ENCODE measurements at places on chromosomes 12 and 14.
A peak's percentile ranks its signal among the peaks of the same experiment; 100 is the strongest.

- DNase-seq, result no peak
Measured at GRCh38 chr12:66109056-66109455, 21.5 kb downstream of the LLPH start.

GRCh38 chr14:75430116-75430515 is 2.3 kb downstream of the JDP2 start:
- peak; percentile 20 for DNase-seq

DNA sequence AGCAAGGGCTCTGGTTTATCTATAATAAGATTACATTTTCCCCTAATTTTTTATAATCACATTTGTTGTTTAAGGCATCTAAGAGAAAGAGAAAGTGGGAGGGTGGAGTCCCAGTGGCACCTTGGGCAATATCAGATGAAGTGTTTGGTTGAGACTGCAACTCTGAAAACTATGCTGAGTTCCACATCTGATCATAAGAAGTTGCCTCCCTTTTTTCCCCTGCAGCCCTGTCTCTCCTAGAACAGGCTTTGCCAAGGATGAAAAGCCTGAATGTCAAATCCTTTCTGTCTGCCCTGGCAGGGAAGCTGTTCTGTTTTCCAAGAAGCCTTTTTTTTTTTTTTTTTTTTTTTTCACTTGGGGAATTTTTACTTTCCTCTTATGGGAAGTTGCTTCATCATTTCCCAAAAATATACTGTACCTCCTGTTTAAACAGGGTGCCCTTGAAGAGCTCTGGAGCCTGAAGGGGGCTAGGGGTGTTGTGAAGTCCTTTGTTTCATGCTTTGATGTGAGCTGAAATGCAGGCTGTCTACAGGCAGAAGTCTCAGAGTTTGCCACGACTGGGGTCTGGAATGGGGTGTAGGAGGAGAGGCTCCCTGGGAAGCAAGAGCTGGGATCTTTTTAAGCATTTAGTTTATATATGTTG is 71.3 kb downstream of the SUSD6 start:
- no peak for DNase-seq

GRCh38 chr14:22296722-22297121 is 292.3 kb downstream of the DAD1 start:
- DNase-seq, result no peak

- DNase-seq, result no peak
Measured at GRCh38 chr12:113318900-113319628, 15.8 kb downstream of the SLC8B1 start.

DNA sequence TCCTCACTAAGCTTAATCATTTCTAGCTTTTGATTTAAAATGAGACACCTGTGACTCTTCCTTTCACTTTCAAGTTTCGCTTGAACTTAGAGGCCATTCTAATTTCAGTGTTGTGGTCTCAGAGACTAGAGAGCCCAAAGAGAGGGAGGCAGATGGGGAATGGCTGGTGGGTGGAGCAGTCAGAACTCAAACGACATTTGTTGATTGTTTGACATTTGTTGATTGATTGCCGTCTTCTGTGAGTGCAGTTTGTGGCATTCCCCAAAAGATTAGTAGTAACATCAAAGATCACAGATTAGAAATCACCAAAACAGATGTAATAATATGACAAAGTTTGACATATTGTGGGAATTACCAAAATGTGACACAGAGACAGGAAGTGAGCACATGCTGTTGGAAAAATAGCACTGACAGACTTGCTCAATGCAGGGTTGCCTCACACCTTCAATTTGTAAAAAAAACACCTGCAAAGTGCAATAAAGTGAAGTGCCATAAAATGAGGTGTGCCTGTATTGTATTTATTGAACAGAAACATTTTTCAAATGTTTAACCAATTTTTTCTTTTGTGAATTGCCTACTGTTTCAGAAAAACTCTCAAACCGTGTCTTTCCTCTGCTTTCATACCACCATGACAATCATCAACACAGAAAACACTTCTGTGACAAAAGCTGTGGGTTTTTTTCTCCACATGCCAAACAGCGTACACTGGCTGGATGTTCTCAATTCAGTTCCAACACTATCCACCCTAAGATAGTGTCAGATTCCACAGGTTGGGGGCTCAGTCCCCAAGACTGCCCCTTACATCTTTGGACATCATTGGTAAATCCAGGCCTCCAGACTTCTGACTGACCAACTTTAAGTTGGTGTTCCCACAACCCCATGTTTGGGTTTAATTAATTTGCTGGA is 376.3 kb upstream of the RGS6 start:
- no peak for DNase-seq

DNA sequence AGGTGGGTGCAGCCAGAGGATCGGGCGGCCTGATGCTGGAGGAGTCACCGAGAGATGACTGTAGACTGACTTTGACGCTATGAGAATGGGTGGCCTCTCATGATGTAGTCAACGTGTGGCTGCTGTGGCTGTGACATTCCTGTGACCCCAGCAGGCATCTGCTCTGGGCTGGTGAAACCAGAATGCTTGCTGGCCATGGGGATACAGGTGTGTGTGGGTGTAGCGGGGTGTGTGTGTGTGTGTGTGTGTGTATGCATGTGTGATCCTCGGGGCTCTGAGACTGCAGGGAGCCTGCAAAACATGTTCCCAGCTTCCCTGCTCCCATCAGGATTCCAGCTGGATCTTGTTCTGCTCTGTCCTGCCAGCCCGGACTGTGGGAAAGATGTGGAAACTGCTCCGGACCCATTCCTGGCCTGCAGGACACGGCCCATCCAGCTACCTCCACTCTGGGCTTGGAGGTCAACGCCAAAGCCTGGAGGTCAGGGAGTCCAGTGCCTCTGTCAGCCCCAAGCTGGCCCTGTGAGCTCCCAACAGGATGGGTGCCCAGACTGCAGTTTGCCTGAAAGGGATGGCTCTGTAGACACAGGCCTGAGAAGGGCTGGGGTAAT is 18.8 kb upstream of the HHIPL1 start:
- DNase-seq, result no peak

GRCh38 chr12:64256166-64256800 is 34.2 kb upstream of the KICS2 start:
- DNase-seq, result peak; percentile 56

DNA sequence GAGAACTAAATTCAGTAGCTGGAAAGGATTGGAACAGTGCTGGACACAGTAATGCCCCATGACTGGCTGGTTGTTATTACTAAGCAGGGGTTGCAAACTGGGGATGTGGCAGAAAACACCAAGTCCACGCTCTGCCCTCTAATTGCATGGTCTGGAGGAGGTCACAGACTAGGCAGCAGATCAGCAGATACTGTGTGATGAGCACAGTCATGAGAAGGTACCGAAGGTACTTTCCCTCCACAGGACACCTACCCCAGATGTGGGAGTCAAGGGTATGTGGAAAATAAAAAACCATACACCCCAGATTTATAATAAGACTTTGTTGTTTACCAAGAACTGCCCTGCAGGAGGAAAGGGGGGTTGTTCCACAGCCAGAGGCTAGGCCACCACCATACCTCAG is 175.3 kb downstream of the PELI2 start:
- DNase-seq, result no peak

GRCh38 chr12:13523536-13524307 is 327.2 kb downstream of the EMP1 start:
- DNase-seq, result no peak

GRCh38 chr14:91207008-91207407 is 37.5 kb downstream of the GPR68 start:
- no peak for DNase-seq

DNA sequence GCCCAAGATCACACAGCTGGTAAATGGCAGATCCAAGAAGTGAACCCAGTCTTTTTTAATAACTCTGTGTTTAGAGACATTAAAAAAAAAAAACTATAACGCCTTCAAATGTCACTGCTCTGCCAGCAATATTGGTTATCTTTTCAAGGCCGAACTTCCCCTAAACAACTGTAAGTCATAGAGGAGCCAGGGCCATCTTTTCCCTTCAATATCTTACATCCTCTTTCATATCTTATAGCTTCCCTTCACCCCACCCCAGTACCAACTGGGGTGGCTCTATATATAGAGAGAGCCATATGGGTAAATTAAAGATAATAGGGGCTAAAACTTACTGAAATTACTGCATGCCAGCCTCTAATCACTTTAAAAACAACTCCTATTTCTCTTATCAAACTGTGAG is 100.2 kb downstream of the STAB2 start:
- no peak for DNase-seq

GRCh38 chr12:70646850-70647249 is 9.6 kb upstream of the PTPRB start:
- no peak for DNase-seq

- DNase-seq, result peak; percentile 8
Measured at GRCh38 chr12:5085896-5086295, 42.2 kb downstream of the KCNA5 start.

DNA sequence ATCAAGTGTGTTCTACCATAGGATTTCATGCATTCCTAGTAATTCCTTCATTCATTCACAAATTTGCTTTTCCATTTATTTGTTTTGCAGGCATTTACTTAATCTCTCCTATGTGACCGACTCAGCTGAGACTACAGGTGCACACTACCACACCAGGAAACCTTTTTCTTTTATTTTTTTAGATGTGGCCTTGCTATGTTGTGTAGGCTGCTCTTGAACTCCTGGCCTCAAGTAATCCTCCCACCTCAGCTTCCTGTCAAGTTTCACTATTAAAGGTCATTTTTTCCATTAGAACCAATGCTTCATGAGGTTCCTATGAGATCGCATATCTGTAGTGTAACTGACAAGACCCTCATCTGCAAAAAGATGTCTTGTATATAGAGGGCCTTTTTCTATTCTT is 1218.7 kb downstream of the VRK1 start:
- DNase-seq, result no peak

DNA sequence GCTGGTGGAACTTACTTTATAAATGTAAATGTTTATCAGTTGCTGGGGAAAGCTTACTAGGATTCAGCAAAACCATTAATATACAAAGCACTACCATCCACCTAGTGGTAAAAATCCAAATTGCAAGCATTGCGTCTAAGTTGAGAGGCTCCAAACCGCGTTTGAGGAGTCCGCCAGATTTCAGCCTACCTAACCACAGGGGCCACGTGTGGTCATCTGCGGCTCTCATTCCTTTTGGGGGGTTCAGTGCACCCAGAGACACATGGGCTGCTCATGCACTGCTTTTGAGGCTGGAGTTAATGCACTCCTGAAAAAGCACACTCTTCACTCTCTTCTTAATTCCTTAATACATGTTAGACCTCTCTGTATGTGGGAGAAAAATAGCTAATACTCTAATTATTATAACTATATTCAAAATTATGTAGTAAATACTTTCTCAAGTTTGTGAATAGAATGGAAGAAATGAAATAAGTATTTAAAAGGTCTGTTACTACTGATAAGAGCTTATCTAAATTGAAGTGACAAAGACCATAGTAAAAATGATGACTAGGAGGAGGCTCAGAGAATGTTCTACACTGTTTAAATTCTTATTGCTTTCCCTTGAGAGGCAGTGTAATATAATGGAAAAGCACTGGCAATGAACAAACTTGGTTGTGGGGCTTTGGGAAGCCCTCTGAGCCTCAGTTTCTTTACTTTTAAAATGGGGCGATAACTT is 41.4 kb upstream of the MANSC4 start:
- peak; percentile 60 for DNase-seq

- no peak for DNase-seq
Measured at GRCh38 chr12:53213348-53213747, 6.3 kb upstream of the ITGB7 start.

GRCh38 chr14:90416720-90417119 is 19.9 kb downstream of the CALM1 start:
- DNase-seq, result no peak

- no peak for DNase-seq
Measured at GRCh38 chr12:69435644-69436043, 34.5 kb upstream of the FRS2 start.

All from fibroblast of the conjunctiva (primary cell).